ENCODE measurements at places on chromosomes 6 and 20.

DNA sequence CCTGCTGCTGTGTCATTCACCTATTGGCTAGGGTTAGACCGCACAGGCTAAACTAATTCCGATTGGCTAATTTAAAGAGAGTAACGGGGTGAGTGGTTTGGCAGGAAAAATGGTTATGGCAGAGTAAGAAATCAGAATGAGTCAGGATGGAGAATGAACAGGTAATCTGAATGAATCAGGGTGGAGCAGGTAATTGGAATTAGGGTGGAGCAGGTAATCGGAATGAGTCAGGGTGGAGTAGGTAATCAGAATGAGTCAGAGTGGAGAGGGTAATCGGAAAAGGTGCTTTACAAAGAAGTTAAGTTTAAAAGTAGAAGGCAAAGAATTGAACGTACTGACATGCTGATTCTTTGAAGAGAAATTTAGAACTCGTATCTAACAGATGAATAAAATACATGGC lies 11.7 kb downstream of the SLC35A1 start:
- no peak for DNase-seq

DNA sequence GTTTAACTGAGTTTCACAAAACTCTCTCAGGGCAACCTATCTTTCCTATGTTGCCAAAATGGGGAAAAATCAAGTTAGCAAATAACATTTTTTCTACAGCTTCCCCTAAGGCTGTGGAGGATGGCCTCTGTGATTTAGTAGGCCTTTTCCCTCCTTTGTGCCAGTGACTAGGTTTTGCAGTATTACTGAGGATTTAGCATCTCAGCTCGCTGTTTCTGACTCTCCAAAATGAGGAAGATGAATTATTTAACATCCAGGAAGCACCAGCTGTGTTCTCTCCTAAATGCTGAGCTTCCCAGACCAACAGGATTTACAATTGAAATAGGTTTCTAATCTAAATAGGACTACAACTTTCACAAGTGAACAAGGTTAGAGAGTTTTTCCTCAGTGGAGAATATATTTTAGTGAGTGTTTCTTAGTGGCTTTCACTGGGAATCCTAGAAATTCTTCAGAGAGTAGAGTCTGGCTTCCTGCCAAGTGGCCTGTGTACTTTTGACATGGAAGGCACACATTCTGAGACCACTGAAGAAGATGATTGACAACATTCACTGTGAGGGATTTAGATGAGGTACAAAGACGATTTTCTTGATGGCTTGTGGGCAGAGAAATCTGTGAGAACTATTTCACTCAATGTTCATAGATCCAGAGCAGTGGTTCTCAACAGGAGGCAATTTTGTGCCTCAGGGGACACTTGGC lies 62.4 kb downstream of the PTCHD4 start:
- no peak for DNase-seq

DNA sequence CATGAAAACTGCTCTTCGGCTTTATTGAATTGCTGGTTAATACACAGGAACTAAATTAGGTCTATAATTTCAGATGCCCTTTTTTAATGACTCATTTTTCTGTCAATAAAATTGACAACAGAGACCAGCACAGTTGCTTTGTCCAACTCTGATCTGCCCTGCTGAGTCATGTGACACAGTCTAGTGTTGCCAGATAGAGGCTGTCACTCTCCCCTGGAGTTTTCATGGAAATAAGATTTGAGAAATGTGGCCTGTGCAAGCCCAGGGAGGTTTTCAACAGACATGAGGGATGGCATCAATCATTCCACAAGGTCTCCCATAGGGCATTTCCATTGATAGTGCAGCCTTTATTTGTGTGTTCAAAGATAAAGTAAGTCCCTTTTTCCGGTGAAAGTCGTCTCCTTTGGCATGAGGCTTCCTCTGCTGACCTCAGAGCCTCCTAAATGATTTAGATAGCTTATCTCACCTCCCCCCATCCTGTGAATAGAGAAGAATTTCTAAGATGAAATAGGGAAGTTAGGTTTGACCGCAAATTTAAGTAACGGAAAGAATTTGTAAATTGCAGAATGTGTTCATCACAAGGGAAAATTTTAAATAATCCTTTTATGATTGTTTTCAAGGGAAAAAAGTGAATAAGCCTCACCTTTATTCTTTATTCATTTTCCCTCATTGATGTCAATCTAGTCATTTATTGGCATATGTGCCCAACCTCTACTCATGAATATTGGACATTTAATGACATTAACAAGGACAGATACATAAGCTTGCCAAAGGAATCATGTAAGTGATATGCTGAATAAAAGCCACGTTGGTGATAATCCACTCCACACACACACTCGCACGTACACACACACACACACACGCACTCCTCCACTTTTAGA lies 277.7 kb downstream of the ADGB start:
- no peak for DNase-seq

DNA sequence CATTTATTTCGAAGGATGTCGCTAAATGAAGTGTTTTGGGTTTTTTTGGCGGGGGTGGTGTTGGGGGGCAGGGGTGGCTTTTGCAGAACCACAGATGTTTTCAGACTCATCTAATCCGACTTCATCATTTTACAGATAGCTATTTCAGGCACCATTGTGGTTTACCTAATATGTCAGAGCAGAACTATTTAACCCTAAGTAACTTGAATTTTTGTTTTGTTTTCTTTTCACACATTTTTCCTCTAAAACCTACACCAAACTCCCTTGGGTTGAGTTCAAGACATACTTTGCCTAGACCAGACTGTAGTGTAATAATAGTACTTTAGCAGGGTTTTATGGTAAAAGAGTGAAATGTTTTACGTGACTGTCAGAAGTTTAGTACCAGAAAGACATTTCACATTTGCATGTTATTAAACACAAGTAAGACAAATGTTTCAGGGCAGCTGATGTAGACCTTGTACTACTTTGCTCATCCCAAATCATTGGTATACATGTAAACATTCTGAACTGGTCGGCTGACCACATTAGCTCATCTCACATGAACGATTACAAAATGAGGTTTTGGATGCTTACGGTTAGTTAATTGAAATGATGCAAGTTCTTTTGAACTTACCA lies 37.7 kb downstream of the MAP3K4 start:
- no peak for DNase-seq

- no peak for DNase-seq
These were observed 208.6 kb upstream of the MCHR2 start for GRCh38 chr6:100202417-100203194.

DNA sequence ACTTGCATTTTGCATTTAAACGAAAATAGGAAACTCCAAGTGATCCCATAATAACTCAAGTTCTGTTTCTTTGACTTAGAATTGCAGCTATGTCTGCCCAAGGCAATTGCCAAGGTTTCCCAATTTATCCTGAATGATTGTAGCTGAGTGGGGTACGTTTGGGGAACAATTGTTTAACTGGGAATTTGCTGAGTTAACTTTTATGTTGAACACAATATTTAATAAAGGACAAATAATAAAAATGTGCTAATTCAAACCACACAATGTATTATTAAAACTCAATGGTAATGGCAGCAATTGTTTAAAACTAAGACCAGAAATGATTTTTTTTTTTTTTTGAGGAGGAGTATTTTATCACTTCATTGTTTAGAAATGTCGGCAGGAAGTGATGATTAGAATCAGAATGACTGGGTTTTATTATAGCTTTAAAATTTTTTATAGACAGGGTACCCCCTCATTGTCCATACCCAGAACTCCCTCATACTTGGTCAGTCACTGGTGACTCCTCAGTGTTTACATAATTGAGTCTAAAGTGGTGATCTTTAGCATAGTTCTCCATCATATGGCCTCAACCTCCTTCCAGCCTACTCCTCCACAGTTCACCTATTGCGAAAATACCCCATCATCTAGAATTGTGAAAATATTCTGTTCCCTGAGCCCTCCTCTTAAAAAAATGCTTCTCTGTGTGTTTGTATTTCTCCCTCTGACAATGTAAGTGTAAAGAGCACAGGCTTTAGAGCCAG lies 389.2 kb upstream of the CITED2 start:
- DNase-seq = no peak

DNA sequence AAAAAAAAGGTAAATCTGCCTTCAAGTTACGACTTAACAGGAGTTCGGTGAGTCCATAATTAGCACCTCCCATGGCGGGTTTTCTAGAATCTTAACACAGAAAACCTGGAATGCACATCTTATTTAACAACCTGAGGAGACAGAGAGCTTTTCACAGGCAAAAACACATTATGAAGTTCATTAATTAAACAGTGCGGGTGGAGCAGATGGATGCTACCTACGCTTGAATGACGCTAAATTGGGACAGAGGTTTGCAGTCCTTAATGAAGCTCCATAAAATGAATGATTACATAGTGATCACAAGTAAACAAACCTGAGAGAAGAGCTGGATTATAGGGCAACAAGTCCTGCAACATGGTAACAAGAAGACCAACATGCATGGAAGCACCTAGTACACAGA lies 81.0 kb downstream of the INSM1 start:
- no peak for DNase-seq

DNA sequence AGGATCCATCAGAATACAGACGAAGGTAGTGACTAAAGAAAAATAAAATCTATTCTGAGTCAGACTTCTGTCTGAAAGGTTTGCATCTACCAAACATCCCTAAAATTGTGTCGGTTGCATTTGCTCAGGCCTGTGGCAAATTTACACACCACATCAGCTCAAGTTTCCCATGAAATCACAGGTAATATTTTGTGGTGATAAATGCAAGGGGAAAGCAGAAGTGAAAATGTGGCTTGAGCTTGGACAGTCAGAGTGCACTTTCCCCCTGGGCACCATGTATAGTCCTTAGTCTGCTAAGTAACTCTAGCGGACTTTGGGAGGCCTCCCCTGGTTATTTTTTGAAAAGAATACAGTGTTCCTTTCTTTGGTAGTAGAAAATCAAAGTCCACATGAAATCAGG lies 159.1 kb downstream of the PKHD1 start:
- no peak for DNase-seq

DNA sequence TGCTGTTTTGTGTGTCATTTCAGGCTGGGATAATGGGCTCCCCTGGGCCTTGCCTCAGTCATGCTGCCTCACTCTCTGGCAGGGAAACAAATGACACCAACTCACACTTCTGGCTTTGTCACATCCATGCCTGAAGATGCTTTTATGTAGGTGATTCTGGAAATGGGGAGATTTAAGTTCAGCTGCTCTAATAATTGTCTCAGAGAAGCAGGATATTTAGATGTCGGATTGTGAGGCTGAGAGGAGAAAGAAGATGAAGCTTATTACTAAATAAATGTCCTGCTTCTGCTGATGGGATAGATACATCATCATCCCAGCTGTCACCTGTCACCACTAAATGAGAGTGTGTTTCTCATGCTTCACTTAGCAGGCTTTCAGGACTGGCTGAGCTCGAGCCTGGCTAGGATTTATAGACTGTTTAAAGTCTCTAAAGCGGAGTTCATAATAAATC lies 480.2 kb upstream of the SPTLC3 start:
- DNase-seq = no peak

GRCh38 chr20:31538326-31538725 lies 24.1 kb downstream of the HM13 start:
- no peak for DNase-seq

DNA sequence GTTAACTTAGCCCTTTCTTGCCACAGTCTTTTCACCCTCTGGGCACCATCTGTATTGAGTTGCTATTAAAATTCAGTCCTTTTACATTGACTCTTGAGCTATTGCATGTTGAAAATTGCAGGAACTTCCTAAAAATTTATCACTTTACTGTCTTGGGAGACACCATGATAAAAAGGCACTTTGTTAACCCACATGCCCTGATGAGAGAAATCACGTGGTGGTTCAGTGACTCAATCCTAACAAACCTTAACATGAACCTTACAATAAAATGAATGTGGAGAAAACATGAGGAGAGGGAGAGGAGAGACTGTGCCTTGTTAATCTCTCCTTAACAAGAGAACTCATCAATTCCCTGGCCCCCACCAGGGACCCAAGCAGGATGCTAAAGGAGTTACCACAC lies 30.8 kb downstream of the GSTA4 start:
- no peak for DNase-seq

DNA sequence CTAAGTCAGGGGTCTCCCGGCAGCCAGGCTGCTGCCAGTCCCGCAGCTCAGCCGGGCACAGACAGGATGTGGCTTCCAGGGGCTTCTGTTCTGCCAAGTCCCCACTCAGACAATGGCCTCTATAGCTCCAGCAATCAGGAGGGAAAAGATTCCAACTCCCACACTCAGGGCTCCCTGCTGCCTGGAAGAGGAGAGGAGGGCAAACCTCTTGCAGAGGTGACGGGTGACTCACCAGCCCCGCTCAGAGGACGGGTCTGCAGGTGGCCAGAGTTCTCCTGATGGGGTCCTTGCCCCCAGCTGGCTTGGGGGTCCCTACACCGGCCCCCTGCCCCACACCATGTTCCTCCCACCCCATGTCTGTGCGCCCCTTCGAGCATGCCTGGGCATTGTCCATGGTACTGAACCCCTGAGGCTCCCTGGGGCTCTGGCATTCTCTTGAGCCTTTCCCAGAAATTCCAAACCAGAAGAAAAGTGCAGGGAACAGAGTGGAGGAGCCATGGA lies 32.6 kb downstream of the NTSR1 start:
- no peak for DNase-seq

DNA sequence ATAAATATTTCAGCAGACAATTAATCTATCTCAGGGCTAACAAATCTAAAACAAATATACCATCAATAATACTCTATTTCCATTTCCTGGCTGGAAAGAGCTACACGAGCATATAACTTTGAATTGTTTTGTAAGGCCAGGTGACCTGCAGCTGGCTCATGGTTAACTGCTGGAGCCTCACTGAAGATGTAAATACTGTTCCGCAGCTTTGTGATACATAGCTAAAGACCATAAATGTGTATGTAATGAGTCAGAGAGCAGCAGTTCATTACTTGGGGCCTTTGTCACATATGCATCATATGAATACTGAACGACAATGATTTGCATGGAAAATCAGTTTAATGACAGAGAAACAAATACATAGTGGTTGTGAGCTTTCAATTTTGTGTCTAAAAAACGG lies 109.4 kb upstream of the CCN2 start:
- no peak for DNase-seq

GRCh38 chr20:53425941-53426340 lies 167.7 kb downstream of the ZNF217 start:
- DNase-seq = no peak

DNA sequence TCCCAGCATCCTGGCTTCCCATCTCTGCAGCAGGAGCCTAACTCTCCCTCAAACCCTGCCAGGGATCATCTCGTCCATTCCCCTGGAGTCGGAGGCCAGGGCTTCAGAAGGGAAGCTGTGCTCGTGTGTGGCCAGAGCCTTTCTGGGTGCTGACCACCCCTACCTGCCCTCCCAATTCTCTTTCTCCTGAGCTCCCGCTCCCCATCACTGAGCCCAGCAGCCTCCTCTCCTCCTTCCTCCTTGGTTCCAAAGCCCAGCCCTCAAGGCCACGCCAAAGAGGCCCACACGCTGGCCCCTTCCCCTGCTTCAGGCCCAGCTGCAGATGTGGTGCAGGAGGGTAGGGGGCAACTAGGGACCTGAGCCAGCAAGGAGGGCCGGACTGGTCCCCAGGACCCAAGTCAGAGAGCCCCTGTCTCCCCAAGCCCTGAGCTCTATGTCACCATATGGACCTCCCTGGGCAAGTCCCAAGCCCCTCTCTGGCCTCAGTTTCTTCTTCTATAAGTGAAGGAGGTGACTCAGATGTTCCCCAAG lies 1.3 kb downstream of the FAM83C start:
- DNase-seq = no peak
